ENCODE measurements at places on chromosomes 13 and 19.

DNA sequence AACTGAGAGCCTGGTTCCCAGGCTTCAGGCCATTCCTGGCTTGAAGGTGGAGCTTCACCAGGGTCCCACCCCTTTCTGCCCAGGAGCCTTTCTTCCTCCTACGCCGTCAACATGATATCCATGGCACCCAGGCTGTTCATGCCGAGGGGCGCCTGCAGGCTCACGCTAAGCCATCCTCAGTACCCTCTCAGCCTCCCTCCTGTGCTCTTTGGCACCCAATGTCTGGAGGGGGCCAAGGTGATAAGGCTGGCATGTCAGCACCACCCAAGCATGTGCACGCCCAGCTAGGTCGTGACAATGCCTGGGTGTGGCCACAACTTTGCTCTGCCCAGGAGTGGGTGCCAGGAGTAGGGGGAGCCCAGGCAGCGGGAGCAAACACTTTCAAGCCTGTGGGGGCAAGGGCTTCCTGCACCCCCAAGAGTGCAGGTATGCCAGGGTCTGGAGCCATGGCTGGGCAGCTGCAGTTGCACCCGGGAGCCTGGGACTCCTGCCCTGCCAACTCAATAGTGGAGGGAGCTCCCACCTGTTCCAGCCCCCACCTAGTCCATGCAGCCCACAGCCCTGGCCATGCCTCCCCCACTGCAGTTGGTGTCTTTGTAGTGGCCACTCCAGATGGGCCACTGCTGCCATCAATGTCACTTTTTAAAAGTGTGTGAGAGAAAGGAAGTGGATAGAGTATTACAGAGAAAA, 219.9 kb downstream of the MAB21L1 start:
- DNase-seq: no peak

DNA sequence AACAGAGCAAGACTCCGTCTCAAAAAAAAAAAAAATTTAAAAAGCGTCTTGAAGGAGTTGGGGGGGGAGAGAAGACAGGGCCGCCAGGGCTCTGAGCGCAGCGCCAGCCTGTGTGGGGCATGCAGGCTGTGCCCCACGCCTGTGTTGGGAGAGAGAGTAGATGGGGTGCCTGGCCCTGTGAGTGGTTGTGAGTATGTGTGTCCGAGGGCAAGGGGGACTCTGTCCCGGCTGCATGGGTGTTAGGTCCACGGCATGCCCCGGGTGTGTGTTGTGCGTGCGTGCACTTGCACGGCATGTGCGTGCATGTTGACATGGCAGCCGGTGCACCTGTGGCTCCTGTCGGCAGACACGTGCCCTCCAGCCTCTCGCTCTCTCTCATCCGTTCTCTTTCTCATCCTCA, 3.4 kb downstream of the MAP2K7 start:
- DNase-seq: no peak

DNA sequence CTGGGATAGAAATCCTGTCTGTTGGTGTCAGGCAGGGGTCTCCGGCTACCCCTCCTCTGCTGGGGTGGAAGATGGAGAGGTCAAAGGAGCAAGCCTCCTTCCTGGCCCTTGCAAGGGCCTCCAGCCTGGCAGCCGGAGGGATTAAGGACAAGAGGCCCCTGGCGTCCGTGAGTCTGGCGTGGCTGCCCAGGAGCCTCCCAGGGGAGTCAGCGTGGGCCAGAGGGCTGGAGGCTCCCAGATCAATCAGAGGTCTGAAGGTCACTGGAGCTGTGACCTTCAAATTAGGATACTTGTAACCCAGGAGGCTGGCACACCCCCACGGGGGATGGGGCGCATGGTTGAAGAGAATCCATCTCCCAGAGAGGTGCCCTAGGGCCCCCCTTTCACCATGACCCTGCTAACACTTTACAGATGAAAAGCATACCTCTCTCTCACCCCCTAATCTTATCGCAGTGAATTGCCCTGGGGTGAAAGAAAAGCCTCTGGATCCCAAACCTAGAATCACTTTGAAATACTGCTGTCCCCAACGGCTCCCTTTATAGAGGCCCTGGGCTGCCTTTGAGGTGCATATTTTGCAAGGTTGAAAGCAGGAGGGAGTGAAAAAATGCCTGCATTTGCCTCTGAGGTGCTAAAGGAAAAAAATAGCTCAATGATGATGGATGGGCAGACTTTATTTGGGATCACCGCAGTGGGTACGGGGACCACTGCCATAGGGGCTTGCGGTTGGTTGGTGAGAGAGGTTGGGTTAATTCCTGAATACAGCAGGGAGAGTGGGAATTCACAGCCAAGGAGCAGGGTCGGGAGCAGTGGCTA, 44.9 kb upstream of the PEG3 start:
- DNase-seq: no peak

DNA sequence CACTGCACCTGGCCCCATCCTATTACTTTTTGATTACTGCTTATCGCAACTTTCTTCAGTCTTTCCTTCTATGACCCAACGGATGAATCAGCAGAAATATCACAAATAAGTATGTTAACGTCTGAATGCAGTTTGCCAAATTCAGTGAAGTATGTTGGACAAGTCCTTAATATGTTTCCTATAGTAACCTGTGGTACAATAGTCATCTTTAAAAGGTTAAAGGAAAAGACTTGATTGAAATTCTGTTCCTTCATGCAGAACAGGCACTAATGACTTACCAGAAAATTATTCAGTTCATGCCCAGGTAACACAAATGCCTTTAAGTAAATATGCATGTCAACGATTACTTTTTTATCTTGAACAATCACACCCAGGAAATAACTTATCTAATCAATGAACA, 242.6 kb downstream of the KCTD12 start:
- no peak for DNase-seq

DNA sequence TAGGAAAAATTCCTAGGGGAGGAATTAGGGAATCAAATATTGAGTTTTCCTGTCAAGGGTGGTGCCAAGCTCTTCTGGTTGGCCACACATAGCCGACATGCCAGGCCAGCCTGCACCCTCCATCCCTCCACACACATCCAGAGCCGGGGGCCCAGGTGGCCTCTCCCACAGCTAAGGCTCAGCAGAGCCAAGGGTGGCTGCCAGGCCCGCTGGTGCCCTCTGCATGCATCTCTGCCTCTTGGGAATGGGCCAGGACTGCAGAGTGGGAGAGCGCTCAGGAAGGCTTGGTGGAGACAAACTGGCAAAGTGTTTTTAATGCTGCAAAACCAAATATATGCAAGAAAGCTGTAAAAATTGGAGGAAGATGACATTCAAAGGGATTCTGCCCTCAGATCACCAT, 42.7 kb upstream of the GAS6 start:
- DNase-seq: no peak

DNA sequence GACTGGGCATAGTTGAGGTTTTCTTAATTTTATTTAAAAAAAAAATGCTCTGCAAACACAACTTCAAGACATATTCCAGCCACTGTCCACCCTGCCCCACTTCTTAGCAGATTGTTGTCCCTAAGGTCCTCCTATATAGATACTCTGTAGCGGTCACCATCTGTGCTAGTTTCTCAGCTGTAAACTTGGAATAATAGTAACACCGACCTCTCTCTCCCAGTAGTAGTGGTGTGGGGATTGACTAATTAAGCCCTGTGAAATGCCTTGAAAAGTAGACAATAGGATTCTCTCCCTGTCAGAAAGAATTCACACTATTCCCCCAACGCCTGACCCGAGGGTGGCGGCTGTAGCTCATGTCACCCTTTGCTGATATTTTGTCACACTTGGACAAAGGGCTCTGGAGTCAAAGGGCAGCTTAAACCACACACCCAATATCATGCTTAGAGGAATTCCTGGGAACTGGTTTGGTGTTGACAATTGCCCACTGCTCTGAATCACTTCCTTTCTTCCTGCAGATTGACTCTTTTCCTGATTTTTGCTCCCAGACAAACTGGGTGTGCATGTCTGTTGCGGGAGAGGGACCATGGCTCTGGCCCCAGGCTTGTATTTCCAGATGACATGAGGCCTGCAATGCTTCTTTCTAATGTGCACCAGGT, 9.2 kb upstream of the SERP2 start:
- no peak for DNase-seq

DNA sequence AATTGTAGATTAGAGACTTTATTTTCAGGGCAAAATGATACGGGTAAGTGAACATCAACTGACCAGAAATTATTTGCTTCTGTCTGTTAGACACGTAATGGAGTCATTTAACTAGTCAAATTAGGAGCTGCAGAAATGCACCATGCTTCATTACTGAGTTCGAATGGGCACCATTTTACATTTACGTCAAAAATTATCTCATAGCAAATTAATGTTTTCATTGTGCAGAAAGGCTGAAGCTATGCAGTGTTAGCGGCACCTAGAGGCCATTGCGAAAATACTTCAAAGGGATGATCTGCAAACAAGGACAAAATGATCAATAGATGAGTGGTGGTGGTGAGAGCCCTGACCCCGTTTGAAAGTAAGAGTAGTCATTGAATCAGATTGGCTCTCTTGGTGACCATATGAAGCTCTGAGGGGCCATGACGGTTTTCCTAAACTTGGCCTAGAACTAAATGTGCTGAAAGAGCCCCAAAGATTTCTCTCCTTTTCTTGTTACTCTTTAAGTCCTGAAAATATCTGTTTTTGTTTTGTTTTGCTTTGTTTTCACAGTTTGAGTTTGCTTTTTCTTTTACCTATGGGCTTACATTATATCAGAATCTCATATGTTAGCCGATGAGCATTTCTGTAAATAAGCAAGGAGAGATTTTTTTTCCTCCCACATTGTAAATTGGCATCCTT, 277.9 kb downstream of the ZNF536 start:
- DNase-seq: peak; percentile 67
